ENCODE measurements at places on chromosomes 16 and 17.

DNA sequence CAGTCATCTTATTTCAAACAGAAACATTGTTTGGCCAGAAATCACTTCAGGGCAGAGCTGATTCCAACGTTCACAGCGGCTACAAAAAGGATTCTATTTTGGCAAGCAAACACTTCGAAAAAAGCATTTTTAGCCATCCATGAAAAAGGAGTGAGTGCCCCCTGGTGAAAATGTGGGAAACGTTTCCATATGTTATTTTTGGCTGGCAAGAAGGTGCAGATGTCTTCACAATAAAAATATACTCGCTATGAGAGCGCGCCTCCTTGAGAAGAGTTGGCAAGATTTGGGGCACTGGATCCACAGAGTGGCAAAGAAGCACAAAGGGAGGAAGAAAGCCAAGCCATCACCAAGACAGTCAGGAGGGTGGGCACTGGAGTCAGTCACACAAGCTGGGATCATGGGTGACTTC, 191.1 kb downstream of the CHD9NB start:
- DNase-seq = no peak

- no peak for DNase-seq
Measured at GRCh38 chr17:60353773-60354172, 38.2 kb downstream of the USP32 start.

DNA sequence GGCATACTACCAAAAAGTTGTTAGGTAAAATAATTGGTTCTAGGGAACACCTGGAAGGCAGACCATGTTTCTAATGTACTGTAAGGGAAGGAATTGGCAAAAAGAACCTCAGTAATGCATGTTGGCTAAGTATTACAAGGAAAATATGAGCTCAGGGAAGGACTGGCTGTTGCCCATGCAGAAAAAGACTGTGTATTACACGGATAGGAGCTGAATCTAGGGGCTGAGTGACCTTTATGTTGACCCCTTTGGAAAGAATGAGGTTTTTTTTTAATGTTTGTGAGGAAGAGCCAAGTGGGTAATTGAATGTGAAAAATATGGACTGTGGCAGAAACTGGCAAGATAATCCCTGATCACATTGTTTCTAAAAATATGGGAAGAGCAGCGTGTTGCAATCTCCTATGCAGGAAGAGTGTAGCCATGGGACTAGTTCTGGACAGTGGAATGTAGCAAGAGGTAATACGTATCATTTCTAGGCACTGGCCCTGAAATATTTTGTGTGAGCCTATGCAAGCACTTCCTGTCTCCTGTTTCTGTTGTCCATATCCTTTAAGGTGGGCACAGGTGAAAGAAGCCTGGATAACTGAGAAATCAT, 95.1 kb upstream of the CNTNAP4 start:
- DNase-seq = no peak

- no peak for DNase-seq
Measured at GRCh38 chr16:80824623-80825364, 20.4 kb upstream of the CDYL2 start.

DNA sequence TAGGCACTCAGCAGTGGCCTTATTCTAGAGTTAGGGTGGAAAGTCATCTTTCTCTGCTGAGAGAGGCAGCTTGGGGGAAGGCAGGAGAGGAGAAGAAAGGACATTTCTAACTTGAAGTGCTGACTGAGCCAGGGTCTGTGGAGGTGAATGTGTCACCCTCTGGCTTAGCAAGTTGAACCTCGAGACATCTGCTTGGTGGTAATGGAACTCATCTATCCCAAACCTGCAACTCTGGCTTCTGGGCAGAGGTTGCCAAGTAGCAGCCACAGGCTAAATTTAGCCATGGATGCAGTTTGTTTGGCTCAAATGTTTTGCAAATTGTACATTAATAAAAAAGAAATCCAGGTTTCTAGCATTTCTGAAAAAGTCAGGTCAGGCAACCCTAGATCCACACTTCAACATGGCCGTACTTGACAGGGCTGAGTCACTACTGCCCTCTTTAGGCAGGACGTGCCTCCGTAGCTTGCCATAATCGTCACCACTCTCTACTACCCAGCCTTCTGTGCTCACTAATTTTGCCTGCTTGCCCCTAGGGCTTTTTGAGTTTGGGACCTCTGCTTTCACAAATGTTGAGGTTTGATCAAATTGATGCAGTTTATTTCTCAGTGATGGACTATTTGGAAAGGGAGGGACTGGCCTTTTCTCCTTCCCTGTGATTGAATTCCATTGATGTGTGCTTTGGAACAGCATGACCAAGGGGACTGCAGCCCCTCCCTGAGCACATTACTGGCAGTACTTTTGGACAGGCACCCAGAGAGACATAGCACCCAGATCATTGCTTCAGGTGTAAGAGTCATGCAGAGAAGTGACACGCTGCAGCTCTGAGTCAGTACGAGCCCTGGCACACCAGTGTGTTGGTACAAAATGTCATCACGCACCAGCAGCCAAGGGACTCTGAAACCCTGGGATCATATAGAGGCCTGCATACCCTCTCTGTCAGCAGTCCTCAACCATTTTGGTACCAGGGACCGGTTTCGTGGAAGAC, 5.2 kb downstream of the CDH13 start:
- no peak for DNase-seq

DNA sequence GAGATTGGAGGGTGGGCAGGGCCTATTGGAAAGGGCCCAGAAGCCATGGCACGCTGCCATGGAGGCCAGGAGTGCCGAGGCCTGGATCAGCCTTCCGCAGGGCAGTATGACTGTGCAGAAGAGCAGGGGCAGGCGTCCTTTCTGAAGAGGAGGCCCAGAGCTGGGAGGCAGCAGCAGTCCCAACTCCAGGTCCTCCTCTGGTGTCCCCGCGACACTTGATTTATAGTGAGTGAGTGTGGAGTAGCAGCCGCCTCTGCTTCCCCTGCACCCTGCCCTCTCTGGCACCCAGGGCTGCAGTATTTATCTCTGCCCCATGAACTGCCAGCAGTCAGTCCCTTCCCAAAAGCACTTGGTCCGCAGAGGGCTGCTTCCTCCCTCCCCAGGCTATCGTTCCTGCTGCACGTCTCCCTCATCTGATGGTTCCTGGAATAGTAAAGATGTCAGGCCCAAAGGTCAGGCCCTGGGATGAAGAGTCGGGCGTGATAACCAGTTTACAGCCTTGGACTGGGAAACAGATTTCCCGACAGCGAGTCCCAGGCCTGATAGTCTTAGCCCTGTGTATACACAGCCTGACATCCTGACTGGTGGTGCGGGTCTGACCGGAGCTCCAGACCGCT, 32.9 kb downstream of the PGS1 start:
- no peak for DNase-seq

- peak; percentile 90 for DNase-seq
Measured at GRCh38 chr17:27540318-27541101, 84.3 kb downstream of the KSR1 start.

GRCh38 chr16:4486126-4486893, 10.1 kb downstream of the HMOX2 start:
- no peak for DNase-seq

DNA sequence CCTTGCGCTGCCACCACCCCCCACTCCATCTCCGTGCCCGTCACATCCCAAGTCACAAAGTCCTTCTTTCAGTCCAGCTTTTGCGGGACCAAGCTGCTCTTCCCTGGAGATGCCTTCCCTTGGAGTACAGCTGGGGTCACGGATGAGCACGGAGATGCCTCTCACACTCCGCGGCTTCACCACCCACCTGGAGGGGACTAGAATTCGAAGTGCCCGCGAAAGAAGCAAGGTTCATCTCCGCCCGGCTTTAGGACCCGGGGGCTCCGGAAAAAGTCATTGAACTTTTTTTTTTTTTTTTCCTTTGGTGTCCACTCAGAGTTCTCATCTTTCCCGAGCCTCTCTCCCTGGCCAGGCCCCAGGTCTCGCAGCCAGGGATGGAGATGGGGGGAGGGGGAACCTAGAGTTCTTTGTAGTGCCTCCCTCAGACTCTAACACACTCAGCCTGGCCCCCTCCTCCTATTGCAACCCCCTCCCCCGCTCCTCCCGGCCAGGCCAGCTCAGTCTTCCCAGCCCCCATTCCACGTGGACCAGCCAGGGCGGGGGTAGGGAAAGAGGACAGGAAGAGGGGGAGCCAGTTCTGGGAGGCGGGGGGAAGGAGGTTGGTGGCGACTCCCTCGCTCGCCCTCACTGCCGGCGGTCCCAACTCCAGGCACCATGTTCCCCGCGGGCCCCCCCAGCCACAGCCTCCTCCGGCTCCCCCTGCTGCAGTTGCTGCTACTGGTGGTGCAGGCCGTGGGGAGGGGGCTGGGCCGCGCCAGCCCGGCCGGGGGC, at the start of gene FKBP10:
TSS of gene FKBP10 (plus strand) at position 624 of the 771 bp plus-strand sequence. CDS start at position 655, 31 bp downstream.
- DNase-seq = peak; percentile 84

GRCh38 chr16:20867585-20867984, 32.6 kb downstream of the DCUN1D3 start:
- no peak for DNase-seq

DNA sequence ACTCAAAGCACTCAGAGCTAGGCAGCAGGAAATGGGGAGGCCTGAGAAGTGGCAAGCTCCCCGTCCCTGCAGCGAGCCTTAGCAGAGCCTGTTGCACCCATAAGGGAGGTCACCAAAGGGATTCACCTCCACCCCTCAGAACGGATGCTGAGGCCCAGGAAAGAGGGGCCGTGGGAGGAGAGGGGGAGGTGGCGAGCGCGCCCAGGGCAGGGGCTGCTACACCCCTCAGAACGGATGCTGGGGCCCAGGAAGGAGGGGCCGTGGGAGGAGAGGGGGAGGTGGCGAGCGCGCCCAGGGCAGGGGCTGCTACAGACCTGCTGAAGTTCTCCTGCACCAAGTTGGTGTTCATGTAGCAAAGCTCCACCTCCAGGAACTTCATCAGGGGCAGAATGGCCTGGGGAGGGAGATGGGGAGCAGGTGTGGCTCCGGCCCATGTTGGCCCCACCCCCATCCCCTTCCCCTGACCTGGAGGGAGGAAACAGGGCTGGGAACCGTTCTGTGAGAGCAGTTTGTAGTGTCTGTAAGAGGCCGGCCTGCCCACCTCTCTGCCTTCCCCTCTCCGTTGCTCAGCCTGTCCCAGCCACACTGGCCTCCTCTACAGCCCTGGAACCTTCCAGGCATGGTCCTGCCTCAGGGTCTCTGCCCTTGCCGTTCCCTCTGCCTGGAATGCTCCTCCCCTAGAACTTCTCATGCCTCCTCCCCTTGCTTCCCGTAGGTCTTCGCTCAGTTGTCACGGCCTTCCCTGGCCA, 11.4 kb downstream of the UNC13D start:
- no peak for DNase-seq

Measured in aorta (tissue), 5 donors.